ENCODE measurements at places on chromosomes 4 and X. TPM values are rescaled to one million over a fixed set of nuclear protein-coding genes. Genes with fewer than 3 reads are reported as not detected.

Gene RBMXL3
- not detected for total RNA-seq

Gene PRRG1
- total RNA-seq, result 12.3 TPM

Gene NEUROG2
- total RNA-seq, result not detected

Gene AWAT2
- total RNA-seq, result not detected

Gene STS
- 11.5 TPM for total RNA-seq

Gene FGFBP1
- total RNA-seq, result not detected

Gene CCNB3
- total RNA-seq, result 0.36 TPM

Gene ENOPH1
- total RNA-seq, result 26.1 TPM

Gene IL1RAPL1
- 1.6 TPM for total RNA-seq

Gene PNMA5
- total RNA-seq, result not detected
